ENCODE measurements at places on chromosomes 7 and 10. TPM values are rescaled to one million over a fixed set of nuclear protein-coding genes. Genes with fewer than 3 reads are reported as not detected.

The NEURL1 gene
- 1.1 TPM for total RNA-seq

The GPR85 gene
- total RNA-seq: 2.2 TPM

The EPO gene
- not detected for total RNA-seq

The GARS1 gene
- 470 TPM for total RNA-seq

The TDRD1 gene
- total RNA-seq: not detected

The TRRAP gene
- total RNA-seq: 29.1 TPM

The NPTX2 gene
- 0.21 TPM for total RNA-seq

The DKK1 gene
- 161 TPM for total RNA-seq

The AKR1D1 gene
- not detected for total RNA-seq

The SEMA3D gene
- 3.5 TPM for total RNA-seq

The NUPR2 gene
- 1.0 TPM for total RNA-seq

The IGF2BP3 gene
- 5.0 TPM for total RNA-seq

The ALOX5 gene
- total RNA-seq: 0.17 TPM

The OR6V1 gene
- total RNA-seq: not detected

The MOGAT3 gene
- total RNA-seq: not detected

The AKR1C3 gene
- 18.8 TPM for total RNA-seq

The PRLHR gene
- not detected for total RNA-seq
